ENCODE measurements at places on chromosomes 12 and 14.

DNA sequence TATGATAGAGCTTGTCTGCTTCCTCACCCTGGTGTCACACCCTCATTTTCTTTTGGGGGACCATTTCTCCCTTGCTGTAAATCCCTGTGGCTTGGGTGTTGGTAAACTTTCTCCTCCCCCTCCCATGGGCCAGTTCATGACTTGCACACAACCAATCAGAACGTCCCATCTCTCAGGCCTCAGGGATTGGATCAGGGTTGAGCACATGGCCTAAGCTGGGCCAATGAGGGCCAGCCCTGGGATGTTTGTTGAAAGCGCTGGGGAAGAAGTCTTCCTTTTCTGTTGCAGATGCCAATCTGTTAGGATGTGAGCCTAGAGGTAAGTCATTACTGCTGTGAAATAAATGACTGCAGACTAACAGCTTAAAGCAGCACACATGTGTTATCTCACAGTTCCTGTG is 136.7 kb downstream of the AACS start:
- no peak for DNase-seq

- DNase-seq = no peak
These were observed 13.7 kb downstream of the FGF6 start for GRCh38 chr12:4431866-4432265.

DNA sequence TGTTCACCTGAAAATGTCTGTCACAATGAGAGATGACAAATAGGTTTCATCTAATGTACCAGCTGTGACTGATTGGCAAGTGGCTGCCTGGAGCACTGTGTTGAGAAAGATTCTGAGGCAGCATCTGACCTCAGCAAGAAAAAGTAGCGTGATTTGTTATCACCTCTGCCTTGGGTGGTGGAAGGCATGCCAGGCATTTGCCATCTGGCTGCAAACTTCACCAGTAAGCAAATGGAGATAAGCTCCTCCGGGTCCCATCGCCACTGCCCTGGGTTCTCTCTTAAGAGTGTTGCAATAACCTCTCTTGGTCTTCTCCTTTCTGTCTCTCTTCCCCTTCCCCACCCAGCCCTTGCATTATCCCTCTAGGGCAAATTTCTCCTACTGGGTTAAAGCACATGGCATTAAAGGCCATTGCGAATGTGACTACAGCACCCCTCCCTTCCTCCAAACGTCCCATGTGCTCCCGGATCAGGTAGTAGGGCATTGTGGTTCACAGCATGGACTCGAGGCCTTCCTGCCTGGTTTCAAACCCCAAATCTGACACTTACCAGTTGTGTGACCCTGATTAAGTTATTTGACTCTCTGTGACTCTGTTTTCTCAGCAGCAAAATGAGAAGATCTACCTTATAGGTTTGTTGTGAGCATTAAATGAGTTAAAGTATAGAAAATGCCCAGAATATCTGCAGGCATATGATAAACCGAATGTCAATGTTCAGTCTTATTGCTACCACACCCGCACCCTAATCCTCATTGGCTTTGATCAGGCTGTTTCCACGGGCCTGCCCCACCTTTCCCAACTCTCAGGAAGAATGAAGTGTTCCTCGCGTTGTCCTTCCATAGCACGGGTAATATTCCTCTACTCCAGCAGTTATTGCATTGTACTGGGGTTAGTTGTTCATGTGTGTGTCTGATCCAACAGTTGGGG is 8.2 kb upstream of the LGALS3 start:
- DNase-seq = no peak

DNA sequence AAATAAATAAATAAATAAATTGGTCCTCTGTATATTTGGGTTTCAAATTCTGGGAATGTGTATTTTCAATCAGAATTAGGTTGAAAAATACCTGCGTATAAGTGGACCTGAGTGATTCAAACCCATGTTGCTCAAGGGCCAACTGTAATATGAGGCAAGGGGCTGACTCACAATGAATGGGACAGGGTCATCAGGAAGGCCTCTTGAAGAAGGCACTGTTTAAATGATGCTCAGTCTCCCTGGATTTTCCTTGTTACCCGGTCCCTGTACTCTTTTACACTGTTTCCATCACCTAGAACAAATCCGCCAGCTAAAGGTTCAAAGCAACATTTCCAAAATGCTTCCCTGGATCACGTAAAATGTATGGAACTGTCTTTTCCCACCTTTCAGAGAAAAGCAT is 3.8 kb downstream of the PSMB5 start:
- no peak for DNase-seq

DNA sequence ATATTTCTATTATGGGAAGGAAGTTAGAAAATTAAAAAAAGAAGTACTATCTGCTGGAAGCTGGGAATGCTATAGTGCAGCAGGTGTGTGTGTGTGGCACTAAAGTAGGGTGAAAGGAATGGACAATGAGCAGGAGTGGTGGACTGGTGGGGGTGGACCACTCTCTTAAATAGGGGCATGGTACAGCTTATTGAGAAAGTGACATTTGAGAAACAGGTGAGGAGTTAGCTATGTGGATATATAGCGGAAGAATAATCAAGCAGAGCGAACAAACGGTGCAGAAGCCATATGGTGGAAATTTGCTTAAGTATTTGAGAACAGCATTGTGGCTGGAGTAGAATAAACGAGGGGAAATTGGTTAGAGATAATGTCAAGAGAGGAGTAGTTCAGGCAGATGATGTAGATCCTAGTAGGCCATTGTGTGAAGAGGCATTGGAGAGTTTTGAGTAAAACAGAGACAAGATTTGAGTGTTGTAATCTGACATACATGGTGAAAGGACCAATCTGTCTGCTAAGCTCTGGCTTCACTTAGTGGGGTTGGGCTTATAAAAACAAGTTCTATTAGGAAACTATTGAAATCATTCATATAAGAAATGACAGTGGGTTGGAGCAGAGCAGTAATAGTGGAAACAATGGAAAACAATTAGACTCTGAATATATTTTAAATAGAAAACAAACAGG is 149.2 kb upstream of the SYT10 start:
- DNase-seq = no peak

DNA sequence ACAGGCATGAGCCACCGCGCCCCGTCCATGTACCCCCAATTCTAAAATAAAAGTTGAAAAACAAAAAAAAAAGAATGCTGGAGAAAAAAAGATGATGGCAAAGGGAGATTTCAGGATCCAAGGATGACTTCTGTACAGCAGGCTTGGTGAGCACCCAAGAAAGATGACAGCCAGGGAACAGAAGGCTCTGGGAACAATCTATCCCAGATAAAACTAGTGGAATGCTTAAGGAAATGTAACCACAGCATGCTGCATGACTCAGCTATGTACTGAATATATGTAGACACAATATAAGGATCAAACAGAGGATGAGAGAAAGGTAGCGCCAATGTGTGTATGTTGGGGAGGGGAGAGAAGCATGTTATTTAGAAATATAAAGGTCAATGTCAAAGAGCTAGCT is 123.7 kb upstream of the TMTC1 start:
- no peak for DNase-seq

- DNase-seq = no peak
These were observed 178.8 kb downstream of the NTS start for GRCh38 chr12:86052921-86053320.

DNA sequence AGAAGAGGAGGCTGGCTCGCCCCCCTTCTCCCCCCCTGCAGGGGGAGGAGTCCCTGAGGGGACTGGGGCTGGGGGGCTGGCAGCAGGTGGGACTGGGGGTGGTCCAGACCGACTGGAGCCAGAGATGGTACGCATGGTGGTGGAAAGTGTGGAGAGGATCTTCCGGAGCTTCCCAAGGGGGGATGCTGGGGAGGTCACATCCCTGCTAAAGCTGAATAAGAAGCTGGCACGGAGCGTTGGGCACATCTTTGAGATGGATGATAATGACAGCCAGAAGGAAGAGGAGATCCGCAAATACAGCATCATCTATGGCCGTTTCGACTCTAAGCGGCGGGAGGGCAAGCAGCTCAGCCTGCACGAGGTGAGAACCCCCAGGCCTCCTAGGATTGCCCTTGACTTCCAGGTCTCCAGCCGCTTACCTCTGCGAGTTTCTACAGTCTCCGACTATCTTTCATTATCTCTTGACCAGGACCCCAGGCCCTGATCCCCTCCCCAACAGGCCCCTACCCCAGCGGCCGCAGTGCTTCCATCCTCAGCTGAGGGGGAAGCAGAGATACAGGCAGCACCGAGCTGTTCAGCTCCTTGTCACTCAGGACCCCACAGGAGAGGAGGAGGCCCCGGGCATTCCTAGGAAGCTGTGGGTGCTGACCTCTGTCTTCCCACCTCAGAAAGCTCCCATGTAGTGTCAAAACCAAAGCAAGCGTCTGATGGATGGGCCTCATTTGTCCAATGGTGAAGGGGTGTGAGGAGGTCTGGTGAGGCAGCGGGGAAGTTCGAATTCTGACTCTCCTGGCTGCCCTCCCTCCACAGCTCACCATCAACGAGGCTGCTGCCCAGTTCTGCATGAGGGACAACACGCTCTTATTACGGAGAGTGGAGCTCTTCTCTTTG is 3.0 kb downstream of the NAB2 start:
- no peak for DNase-seq

GRCh38 chr12:92457458-92458180 is 245.2 kb upstream of the PLEKHG7 start:
- no peak for DNase-seq

- DNase-seq = no peak
These were observed 72.4 kb downstream of the IQSEC3 start for GRCh38 chr12:138898-139534.

DNA sequence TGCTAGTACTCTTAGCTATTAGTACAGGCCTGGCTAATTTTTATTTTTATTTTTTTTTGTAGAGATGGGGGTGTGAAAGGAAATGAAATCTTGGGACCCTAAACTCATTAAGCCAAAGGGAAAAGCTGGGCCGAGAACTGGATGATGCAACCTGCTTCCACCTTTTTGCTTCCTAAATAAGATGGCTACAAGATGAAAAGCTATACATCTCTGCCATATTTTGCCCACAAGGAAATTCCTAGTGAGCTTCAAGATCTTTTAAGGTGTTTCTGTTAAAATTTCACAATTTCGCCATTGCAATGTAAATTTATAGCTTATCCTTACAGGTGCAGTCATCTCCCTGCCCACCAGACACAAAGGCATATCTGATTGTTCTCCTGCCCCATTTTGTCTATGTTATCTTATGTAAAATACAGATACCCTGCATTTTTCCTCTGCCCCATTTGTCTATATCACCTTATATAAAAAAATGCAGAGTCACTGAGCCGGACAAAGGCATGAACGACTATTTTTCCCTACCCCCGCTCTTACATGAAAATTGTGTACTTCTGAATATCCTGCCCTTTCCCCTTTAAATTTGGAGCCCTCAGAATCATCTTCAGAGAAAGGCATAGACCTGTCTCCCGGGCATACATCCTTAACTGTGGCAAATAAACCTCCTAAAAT is 112.0 kb upstream of the SLC38A2 start:
- no peak for DNase-seq

GRCh38 chr12:108820707-108821406 is 36.5 kb downstream of the SSH1 start:
- DNase-seq = no peak

- no peak for DNase-seq
These were observed 41.2 kb downstream of the SH2B3 start for GRCh38 chr12:111446631-111447570.

DNA sequence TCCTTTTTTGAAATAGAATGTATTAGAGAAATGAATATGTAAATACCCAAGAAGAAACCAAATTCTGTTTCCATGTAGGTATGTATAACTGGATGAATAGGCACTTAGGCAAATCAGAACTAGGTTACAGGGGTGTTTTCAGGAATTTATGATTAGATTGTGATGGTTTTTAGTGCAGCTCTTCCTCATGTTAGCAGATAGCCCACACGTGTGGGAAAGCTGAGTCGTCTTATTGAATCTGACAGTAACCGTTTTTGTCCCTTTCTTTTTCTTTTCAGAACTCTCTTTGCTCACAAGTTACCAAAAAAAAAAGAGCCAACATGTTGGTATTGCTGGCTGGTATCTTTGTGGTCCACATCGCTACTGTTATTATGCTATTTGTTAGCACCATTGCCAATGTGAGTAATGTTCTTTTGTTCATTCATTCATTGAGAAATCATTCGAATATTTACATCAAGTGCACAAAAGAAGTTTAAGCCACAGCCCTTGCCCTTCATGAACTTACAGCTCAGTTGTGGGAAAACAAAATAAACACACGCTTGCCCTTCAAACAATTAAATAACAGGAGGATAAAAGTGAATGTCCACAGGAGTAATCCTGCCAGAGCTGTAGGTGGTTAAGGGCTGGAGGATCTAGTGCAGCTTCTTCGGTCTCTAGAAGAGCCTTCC is 14.8 kb downstream of the EMP1 start:
- no peak for DNase-seq

- DNase-seq = no peak
These were observed 79.2 kb downstream of the CEP83 start for GRCh38 chr12:94380507-94380906.

- no peak for DNase-seq
These were observed 62.1 kb downstream of the ARF6 start for GRCh38 chr14:49955024-49955423.

DNA sequence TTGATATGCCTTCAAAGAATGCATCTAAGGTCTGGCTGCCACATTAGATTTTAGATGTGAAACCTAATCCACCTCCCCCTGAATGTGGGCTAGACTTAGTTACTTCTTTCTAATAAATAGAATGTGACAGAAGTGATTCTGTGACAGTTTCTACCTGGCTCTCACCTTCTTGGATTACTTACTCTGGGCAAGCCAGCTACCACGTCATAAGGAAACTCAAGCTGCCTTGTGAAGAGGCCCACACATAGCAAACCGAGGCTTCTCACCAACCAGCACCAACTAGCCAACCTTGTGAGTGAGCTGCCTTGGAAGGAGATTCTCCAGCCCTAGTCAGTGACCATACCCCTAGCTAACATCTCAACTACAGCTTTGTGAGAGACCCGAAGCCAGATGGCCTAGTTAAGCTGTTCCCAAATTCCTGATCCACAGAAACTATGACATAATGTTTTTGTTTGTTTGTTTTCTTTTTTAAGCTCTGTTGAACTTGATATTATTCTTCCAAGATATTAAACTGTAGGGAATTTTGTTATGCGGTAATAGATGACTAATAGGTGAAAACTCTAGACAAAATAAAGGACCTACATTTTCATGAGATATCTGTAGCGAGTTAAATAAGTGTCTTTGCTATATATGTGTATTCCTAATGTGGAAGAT is 6.2 kb downstream of the GPR19 start:
- DNase-seq = no peak
